ENCODE measurements at places on chromosomes 7 and 10.

GRCh38 chr10:33139181-33139646 is 181.2 kb upstream of the ITGB1 start:
- no peak for DNase-seq

DNA sequence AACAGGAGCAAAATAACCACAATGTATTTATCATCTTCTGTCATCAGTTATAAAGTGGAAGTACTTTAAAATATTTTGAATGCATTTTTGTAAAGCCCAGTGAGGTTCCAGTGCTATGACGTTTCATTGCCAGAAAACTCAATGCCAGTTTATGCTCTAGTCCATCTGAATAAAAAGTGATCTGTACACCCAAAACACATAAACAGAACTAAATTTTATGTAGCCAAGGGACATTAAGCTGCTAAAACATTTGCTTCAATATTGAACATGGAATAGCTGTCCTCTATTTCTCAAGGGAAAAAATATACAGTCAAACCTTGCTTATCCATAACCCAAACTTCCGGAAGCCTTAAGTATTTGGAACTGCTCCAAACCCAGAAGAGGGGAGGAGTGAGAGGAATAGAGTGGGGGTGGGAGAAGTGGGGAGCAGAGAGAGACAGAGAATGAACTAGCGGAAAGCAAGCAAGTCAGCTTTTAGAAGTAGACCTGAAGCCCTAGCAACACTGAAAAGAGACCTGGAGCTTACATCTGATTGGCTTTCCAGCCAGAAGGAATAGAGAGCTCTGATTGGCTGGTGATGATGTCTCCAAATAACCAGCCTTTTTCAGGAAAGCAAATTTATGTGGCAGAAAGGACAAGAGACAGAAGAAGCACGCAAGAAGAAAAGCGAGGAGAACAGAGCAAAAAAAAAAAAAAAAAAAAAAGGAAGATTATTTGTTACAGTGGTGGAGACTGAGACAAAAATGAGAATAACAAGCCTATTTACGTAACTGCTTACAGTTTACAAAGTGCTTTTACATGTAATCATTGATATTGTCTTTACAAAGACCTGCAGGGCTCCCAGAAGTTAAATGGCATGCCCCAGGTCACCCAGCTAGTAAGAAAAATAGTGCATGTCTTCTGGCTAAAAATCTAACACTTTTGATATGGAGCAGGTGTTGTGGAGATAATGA is 196.0 kb downstream of the RNLS start:
- peak; percentile 56 for DNase-seq

DNA sequence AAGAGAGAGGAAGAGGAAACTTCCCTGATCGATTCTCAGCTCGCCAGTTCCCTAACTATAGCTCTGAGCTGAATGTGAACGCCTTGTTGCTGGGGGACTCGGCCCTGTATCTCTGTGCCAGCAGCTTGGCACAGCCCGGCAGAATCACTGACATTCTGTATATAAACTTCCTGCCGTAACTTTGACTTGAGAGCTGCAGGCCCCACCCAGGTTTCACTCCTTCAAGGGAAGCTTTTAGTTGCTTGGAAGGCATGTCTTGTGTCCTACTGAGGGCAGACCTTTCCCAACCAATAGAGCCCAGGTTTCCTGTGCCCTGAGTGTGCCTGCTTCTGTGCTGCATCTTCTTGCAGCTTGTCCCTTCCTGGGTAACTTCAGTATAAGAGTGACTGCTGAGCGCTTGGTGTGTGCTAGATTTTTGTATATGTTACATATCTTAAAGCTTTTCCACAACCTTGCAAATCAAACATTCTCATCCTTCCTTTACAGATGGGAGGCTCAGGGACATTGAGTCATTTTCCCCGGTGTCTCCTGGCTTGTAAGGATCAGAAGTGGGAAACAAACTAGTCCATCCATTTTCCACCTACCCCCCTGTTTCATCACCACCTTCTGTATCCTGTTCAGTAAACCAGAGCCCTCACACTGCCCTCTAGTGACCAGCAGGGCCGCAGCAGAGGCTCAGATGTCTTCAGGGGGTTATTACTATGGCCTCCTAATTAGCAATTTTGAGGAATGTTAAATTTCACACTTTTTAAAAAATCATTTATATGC is 225.2 kb upstream of the PRSS58 start:
- peak; percentile 54 for DNase-seq

GRCh38 chr10:104209575-104210198 is 22.5 kb downstream of the CFAP43 start:
- peak; percentile 28 for DNase-seq

GRCh38 chr7:144885478-144885877 is 49.6 kb upstream of the TPK1 start:
- DNase-seq = no peak

DNA sequence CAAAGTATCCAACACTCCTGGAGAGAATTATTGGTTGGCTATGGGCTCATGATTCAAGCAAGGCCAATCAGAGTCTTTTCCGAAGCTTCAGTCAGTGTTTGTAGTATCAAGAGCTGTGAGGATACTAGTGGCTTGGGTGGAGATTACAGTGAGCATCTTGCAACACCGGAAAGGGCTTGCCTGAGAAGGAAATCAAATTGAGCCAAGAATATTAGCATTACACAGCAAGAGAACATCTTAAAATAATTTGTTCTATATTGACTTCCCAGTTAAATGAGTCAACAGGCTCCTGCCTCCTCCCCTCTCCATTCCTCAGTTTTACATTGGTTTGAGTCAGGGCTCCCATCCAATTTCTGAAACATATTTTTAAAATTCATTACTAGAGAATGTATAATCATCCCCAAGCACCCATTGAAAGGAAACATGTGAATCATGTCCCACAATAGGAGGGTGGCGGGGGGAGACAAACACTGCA is 127.4 kb downstream of the ELAPOR2 start:
- peak; percentile 95 for DNase-seq

DNA sequence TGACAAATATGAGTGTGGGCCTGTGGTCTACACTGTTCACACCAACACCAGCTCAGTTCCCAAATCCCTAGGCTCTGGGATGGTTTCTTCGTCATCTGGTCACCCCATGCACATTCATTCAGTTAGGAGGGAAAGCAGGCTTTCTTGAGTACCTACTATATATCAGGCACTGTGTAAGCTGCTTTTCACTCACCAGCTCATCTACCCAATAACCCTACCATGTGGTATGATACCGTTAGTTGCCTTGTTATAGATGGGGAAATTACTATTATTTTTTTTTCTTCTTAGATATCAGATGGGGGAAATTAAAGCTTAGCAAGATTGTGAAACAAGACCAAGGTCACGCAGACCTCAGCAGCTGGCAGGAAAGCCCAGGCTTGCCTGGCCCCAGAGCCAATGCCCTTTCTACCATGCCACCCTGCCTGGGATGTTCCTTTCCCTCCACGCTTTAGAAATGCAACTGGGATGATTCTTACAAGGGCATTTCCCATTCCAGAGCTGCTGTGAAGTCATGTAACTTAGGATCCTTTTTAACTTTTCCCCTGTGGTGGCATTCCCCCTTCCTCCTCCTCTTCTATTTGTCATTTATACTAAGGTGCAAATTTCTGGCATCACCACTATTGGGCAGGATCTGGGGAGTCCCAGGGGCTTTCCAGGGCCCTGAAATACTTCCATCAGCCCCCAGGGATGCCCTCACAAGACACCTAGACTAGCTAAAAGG is 93.1 kb upstream of the EFCAB10 start:
- DNase-seq = no peak

- DNase-seq = no peak
Observed at GRCh38 chr10:18463673-18464211, 187.6 kb downstream of the NSUN6 start.

GRCh38 chr7:80760292-80760691 is 121.8 kb downstream of the CD36 start:
- no peak for DNase-seq

GRCh38 chr7:12685550-12685949 is 1.9 kb upstream of the ARL4A start:
- peak; percentile 35 for DNase-seq

DNA sequence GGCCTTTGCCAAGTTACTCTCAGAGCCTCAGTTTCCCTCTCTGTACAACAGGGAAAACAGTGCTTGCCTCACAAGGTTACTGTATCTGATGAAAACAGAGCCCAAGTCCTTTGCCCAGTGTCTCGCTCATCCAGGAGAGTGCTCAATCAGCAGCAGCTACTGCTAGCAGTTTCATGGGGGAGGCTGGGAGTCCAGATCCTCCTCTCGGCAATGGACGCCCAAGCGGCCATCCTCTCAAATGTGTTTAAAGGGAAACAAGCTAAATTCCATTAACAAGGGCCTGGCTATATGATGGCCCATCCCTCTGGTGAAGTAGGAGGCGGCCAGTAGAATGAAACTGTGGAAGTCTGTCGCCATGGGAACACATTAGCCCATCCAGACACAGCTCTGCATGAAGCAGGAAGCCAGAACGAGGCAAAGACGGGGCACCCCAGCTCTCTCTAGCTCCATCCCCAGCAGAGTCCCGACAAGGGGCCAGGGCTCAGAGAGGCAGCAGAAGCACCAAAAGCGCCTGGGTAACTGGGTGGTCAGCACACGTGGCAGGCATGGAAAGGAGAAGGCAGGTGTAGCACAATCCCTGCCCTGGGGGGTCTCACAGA is 35.2 kb downstream of the FAM53B start:
- no peak for DNase-seq

GRCh38 chr10:119616882-119617570 is 20.3 kb upstream of the TIAL1 start:
- DNase-seq = peak; percentile 30

GRCh38 chr7:27109466-27110185 is 7.1 kb upstream of the HOXA2 start:
- no peak for DNase-seq

DNA sequence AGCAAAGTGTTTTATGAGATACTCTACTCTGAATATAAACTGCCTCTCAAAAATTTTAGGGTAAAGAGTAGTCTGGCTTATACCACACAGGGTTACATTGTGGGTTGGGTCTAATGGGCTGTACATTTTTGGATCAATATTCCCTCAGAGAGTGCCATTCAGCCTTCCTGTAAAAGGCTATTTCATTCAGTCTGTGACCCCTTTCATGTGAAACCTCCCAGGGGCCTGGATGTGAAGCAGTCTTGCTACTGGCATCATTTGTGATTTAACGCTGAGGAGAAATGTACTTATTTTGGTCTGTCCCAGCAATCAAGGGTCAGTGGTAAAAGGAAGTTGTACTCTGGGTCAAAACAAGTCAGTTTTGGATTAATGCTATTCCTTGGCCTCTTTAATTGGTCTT is 71.8 kb upstream of the PRKG1 start:
- no peak for DNase-seq

GRCh38 chr10:88886557-88886956 is 6.5 kb downstream of the STAMBPL1 start:
- DNase-seq = no peak

DNA sequence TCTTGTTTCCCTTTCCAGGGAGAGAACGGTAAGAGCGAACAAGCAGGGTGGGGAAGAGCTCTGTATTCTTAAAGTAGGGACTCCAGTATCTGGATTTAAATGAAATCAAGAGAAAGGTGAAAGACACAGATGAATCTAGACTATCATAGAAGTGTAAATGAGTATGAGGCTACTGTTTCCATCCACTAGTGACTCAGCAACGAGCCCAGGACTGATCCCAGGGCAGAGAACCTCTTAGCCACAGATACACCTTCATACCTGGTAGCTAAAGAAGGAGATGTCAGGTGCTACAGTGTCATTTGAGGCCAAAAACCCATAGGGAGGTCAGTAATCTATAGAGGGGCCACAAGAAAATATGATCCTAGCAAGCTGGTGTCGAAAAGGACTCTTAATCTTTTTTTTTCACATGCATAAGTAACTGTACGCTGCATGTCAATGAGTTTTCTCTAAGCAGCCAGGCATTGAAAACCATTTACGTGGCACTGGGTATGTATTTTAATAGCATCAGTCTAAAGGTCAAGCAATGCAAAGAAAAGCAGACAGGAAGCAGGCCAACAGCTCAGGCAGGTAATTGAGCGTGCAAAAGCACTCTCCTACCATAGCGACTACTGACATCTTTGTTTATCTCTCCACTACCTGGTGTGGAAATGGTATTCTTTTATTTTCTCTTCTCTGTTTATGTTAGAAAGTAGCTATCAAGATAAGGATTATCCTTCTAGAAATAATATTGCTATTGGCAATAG is 91.5 kb upstream of the EGR2 start:
- DNase-seq = no peak

GRCh38 chr7:73442222-73442902 is 8.8 kb downstream of the FZD9 start:
- DNase-seq = no peak

- peak; percentile 81 for DNase-seq
Observed at GRCh38 chr10:73879296-73880173, 5.2 kb upstream of the CAMK2G start.

- DNase-seq = no peak
Observed at GRCh38 chr7:47792521-47793121, 155.6 kb downstream of the PKD1L1 start.

DNA sequence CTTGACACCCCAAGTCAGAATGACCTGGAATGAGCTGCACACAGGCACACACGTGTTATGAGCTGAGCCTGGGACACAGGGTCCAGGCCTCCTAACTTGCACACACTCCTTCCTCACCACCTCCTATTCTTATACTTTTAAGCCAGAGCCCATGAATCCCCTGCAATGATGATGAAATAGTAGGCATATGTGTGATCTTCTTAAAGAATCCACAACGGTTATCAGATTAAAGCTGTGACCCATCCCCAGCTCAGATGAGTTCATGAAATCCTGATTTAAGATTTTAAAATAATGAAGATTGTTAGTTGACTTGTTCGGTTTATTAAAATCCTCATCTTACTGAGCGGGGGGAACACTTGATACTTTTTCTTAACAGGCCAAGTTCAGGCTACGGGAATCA is 38.6 kb downstream of the PITRM1 start:
- DNase-seq = no peak

GRCh38 chr10:4252701-4253100 is 467.7 kb upstream of the KLF6 start:
- DNase-seq = no peak

GRCh38 chr10:52106011-52106410 is 208.1 kb upstream of the DKK1 start:
- no peak for DNase-seq

GRCh38 chr7:3356173-3356572 is 55.1 kb downstream of the SDK1 start:
- DNase-seq = no peak

GRCh38 chr10:43046288-43046991 is 30.4 kb upstream of the RET start:
- DNase-seq = no peak

DNA sequence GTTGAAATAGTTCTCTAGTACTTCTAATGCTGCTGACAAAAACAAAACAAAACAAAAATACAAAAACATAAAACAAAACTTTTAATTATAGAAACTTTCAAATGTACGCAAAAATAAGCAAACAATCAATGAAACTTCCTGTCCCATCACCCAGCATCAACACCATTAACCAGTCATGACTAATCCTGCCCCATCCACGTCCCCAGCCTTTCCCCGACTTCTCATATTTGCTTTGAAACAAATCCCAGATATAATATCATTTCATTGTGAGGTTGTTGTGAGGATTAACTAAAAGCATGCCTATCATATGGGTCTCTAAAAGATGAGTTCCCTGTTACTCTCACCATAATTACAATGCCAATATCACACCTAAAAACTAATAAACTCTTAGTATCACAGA is 55.7 kb downstream of the CSTF2T start:
- no peak for DNase-seq

GRCh38 chr10:9885761-9886160 is 1131.9 kb upstream of the CELF2 start:
- DNase-seq = no peak

- no peak for DNase-seq
Observed at GRCh38 chr10:13658264-13658663, 71.5 kb downstream of the PRPF18 start.

Data from fibroblast of skin of abdomen (primary cell).